Upper lobe of right lung (tissue), 1 donor: ENCODE measurements at places on chromosomes 16 and 17.
A peak's percentile ranks its signal among the peaks of the same experiment; 100 is the strongest.

- peak; percentile 68 for DNase-seq
Observed at GRCh38 chr17:82649501-82650261, 1.4 kb upstream of the WDR45B start.

GRCh38 chr17:56995766-56996165, 17.8 kb downstream of the SCPEP1 start:
- DNase-seq, result no peak

- no peak for DNase-seq
Observed at GRCh38 chr17:31416503-31416923, 25.0 kb downstream of the RAB11FIP4 start.

DNA sequence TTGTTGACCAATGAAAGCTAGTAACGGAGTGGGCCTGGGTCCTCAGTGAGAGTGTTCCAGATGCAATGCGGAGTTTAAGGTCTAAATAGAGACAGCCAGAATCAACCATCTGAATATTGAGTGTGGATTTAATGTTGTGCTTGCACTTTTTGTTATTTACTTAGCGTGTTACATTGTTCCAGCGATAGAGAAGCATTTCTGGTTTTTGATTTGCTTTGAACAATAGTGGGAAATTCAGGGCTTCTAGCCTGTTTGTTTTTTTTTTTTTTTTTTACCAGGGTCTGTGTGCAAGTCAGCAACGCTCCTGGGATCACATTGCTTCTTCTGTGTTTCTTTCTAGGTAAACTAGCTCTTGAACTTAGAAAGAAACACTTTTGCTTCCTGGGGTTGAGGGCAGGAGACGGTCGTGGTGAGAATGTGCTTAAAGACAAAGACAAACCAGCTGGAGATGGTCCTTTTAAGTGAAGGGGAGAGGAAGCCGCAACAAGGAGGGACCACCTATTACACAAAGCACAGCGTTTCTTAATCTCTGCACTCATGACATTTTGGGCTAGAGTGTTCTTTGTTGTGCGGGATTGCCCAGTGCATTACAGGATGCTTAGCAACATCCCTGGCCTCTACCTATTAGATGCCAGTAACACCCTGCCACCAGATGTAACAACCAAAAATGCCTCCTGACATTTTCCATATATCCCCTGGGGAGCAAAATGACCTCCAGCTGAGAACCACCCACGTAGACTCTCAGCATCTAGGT, 119.2 kb downstream of the MAP2K6 start:
- DNase-seq, result no peak

GRCh38 chr16:68528233-68528632, 10.9 kb upstream of the ZFP90 start:
- no peak for DNase-seq

DNA sequence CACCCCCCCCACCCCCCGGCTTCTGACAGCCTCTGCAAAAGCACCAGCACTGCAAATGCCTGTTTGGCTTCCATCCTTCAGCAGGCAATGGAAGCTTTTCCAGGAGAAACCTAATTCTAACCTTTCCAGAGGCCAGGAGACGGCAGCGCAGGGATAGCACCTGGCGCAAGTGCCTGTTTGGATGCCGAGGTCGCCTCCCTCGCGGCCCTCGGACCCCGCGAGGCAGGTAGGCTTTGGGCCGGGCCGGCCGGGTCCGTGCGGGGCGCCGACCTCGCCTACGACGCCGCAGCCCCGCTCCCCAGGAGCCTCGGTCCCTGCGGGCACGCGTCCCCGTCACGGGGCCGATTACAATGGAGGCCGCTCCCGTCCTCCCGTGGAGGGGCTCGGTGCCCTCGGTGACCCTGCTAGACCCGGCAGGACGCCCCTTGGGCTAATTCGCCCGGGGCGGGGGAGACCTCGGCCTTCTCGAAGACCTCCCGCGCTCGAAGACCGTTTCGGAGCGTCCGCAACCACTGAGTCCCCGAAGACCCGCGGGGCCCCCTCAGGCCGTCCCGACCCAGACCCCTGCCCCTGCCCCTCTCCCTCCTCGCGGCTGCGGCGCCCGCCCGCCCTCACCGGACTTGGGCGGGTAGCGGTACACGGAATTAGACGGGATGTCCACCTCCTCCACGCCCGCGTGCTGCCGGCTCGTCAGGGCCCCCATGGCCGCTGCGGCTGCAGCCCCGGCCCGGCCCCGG, 587 bp downstream of the RNF157 start:
- no peak for DNase-seq

- no peak for DNase-seq
Observed at GRCh38 chr16:55248058-55248457, 75.9 kb upstream of the IRX6 start.

DNA sequence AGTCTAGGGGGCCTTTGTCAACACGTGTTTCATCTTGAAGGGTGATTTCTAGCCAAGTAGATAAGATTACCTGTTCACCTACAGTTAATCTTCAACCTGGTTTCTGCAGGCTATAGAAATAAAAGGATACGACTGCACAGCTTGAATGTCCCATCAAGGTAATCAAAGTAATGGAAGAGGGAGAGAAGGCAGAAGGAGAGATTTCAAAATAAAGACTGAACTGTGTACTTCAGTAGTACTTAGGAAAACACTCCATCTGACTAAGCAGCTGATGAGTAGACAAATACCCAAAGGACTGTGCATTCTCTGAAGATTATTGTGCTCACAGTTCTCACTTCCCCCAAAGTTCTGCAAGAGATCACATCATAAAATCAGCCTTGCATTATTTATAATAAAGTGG, 5.8 kb upstream of the RFFL start:
- DNase-seq, result no peak

- no peak for DNase-seq
Observed at GRCh38 chr16:24730914-24731313, 1.5 kb downstream of the TNRC6A start.

DNA sequence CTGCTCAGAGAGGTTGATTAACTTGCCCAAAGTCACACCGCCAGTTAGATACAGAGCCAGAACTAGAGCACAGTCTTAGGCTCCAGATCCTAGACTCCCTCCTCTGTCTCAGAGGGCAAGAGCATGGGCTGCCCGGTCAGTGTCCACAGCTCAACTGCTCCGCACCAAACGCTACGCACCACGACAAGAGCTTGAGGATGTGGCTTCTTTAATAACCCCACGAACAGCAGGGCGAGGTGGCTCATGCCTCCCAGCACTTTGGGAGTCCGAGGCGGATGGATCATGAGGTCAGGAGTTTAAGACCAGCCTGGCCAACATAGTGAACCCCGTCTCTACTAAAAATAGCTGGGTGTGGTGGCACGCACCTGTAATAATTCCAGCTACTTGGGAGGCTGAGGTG, 21.4 kb downstream of the FA2H start:
- no peak for DNase-seq

- DNase-seq, result no peak
Observed at GRCh38 chr16:72673118-72673517, 374.8 kb downstream of the ZFHX3 start.

GRCh38 chr17:52170963-52171572, 12.6 kb upstream of the CA10 start:
- no peak for DNase-seq

- DNase-seq, result no peak
Observed at GRCh38 chr16:83044589-83044988, 417.8 kb downstream of the CDH13 start.

- DNase-seq, result peak; percentile 77
Observed at GRCh38 chr16:28974007-28974436, 556 bp upstream of the SPNS1 start.

GRCh38 chr17:16511593-16511992, 19.6 kb upstream of the LRRC75A start:
- DNase-seq, result no peak

- DNase-seq, result no peak
Observed at GRCh38 chr17:67830440-67830839, 5.1 kb downstream of the BPTF start.

DNA sequence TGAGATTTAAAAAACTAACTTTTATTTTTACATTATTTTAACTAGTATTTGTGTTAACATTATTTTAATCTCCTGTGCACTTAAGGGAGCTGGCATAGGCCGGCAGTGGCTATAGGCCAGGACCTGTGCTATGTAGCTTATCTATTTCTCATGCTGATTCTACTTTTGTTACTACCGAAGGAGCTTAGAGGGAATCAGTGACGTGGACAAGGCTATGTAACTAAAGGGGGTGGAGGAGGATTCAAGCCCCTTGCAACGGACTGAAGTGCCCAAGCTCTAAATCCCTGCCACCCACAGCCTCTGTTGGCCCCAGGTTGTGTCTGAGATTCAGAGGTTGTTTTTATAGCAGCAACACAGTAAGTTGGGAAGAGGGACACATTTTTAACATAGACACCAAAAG, 356.4 kb downstream of the WWOX start:
- DNase-seq, result no peak

- DNase-seq, result peak; percentile 61
Observed at GRCh38 chr16:264440-264951, 11.2 kb downstream of the RGS11 start.

- DNase-seq, result no peak
Observed at GRCh38 chr16:11507991-11508390, 78.7 kb downstream of the LITAF start.

DNA sequence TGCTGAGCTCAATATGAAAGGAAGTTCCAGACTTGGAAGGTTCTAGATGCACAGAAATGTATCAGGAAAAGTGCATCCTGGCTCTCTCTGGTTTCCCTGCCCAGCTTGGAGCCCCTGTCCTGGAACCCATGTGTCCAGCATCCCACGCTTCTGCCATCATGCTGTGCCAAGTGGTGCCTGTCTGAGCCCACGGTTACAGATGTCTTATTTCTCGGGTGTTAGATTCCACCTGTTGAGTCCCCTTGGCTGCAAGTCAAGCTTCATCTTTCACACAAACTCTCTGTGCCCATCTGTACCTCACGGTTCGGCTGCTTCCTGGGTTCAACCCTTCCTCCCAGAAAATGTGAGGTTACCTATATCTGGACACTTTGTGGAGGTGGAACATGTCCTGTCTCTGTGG, 22.5 kb downstream of the OR1D5 start:
- peak; percentile 22 for DNase-seq

GRCh38 chr17:61393904-61394629, 5.6 kb upstream of the TBX2 start:
- no peak for DNase-seq

- no peak for DNase-seq
Observed at GRCh38 chr17:69581061-69581961, 166.8 kb downstream of the MAP2K6 start.

DNA sequence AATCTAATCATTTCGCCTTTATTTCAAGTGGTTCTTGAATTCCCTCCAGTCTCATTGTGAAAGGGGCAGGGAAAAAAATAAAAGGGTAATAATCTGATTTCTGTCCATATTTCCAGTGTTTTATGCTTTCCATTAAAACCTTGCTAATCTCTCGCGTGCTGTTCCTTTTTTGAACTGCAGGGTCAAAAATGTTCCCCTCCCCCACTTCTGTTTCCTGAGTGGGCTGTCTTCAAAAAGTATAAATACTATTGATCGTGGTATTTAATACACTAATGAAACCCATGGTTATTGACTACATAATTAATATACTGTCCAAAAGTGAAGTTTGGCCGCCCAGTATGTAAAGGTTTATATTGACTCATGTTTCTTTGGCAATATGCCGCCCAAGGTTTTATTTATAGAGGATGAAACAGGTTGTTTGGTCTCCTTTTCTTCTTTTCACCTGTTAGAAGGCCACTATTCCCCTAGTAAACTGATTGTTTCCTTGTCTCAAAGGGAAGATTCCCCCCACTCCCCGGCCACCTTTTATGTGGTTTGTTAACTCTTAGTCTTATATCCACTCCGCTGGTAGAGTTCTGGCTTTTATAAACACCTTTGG, 69.7 kb downstream of the RPA1 start:
- no peak for DNase-seq

- no peak for DNase-seq
Observed at GRCh38 chr16:85974428-85975375, 75.7 kb downstream of the IRF8 start.

- DNase-seq, result no peak
Observed at GRCh38 chr17:72726936-72727335, 365.6 kb downstream of the SLC39A11 start.

DNA sequence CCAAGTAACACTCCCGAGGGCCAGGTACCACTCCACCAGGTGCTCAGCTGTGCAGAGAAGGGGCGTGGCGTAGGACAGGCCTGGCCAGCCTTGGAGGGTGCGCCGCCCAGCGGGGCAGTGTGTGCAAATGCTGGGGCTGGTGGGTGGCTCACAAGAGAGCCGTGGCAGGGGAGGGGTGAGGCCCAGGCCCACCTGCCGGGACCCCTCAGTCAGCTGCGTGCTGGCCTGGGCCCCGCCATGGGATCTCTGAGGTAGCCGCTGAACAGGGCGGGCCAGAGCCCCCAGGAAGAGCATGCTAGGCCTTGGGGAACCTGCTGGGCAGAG, 8.8 kb downstream of the TPSG1 start:
- no peak for DNase-seq

DNA sequence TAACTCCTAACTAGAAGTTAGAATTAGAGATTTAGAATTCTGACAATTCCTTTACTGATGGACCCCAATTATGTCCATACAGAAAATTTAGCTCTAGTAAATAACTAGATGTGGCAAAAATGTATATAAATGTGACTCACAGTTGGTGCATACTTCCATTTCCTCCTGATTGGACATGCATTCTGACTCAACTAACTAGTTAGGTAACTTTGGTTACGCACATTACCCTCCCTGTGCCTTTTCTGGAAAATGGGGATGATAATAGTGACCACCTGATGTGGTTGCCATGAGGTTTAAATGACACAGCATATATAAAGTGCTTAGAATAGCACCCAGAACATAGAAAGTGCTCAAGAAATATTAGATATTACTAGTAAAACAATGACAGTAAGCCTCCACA, 550.0 kb upstream of the SALL1 start:
- no peak for DNase-seq

GRCh38 chr17:17052462-17053221, 10.4 kb downstream of the MPRIP start:
- DNase-seq, result peak; percentile 58

DNA sequence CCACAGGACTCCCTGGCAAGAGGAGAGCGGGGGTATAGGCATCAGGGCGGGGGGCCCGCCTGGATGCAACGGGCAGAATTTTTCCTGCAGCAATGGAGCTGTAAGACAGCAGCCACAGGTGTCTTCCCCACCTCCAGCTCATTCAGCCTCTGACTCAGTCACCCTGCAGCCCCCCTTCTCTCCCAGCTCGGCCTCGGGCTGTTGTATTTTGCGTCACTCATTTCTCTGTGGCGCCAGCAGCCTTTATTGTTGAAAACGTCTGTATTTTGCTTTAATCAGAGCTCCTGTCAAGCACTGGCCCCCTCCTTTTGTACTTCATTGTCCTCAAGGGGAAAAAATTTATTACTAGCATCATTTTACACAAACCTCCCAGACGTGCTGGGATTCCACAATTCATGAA, 117.7 kb downstream of the WSCD1 start:
- no peak for DNase-seq

DNA sequence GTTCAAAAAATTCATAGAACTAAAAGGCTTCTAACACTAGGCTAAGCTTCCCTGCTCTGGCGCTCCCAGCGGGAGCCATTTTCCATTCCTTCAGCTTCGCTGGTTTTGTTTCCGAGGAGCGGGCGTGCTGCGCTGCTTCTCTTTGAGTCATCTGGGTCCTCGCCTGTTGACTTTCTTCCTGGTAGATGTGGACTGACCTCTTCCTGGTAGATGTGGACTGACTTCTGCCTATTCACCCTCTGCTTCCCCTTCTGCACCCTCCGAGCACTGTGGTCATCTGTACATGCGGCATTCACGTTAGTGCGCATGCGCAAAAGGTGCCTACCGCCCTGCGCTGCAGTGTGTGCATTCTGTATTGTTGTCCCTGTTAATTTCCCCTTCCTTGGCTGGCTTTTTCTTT, 40.8 kb upstream of the SEC14L1 start:
- DNase-seq, result peak; percentile 88
